Vagina (tissue), 2 donors: ENCODE measurements at places on chromosomes 5 and 9.

DNA sequence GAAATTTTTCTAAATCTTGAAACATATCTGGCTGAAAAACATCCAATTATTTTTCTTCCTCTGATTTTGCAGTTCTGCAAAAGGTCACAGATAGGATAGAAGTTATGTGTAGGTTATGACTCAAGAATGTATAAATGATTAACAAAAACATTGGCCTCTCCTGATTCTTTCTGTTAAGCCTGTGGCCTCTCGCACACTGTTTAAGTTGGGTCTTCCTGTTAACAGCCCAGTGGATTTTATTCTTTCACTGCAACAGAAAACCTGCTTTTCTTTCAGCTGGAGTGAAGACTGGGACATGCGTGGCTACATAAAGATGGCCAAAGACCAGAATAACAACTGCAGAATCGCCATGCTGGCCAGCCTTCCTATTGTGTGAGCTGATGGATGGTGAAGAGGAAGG lies 17.1 kb upstream of the SPATA31E1 start:
- no peak for DNase-seq

- DNase-seq: no peak
Observed at GRCh38 chr5:80761176-80761575, 106.4 kb upstream of the DHFR start.

DNA sequence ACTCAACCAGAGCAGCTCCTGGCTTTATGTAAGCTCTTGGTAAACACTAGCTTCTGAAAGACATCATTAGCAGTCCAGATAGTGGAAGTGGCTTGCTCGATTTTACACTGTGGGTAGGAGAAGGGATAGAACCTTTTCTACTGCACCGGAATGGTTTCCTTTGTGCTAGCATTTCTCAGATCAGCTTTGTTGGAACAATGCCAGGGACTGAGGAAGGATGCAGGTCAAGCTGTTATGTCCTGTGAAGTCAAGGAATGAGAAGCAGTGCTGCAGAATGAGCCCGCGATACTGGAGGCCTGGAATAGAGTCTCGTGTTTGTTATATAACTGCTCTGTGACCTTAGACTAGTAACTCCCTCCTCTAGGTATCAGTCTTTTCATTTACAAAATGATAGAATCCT lies 233.6 kb downstream of the GABRB2 start:
- DNase-seq: no peak

GRCh38 chr5:59218424-59219045 lies 635.7 kb downstream of the RAB3C start:
- DNase-seq: no peak

DNA sequence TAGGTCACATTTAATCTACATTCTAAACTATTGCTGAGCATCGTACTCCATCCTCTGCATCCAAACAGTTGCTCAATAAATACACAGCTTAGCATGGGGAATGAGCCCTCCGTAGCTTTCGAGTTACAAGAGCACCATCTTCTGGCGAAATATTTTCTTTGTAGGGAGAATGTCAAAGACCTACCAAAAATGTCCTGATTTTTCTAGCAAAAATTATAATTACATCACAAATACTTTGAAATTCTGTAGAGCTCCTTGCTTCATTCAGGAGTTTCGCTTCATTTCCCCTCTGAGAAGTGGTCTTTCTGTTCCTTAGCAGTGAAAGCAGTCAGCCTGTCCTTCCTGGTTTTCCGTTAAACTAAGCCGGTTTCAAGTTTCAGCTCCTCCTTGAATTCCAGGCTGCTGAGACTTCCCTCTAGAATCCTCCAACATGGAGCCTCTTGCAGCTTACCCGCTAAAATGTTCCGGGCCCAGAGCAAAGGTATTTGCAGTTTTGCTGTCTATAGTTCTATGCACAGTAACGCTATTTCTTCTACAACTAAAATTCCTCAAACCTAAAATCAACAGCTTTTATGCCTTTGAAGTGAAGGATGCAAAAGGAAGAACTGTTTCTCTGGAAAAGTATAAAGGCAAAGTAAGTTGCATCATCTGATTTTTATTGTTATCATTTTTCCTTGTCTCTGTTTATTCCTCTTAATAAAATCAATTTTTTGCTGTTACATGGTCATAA lies at the start of gene GPX8:
GPX8 (plus strand) TSS at position 409 of the 730 bp plus-strand sequence; CDS start at position 431, 22 bp downstream.
- no peak for DNase-seq

GRCh38 chr9:130244548-130245165 lies 20.9 kb upstream of the HMCN2 start:
- DNase-seq: no peak

DNA sequence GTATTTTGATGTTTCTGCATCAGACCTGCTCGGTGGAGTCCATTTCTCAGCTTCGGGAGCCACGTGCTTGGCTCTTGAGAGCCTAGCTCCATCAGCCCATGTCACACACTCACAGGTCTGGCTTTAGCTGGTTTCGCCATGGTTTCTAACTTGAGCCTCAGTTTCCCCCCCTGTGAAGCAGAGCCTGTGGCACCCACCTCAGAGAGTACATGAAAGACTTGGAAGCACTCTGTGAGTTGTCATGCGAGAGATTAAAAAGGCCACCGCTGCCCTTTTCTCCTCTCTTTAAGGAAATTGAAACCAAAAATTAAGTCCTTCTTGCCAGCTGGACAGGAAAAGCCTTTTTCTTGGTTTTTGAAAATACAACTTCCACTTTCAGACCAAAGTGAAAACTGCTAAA lies 8.8 kb downstream of the TENT4A start:
- no peak for DNase-seq

- DNase-seq: no peak
Observed at GRCh38 chr5:91011029-91011428, 372.1 kb downstream of the ARRDC3 start.

GRCh38 chr9:4137681-4138099 lies 162.2 kb downstream of the GLIS3 start:
- no peak for DNase-seq

DNA sequence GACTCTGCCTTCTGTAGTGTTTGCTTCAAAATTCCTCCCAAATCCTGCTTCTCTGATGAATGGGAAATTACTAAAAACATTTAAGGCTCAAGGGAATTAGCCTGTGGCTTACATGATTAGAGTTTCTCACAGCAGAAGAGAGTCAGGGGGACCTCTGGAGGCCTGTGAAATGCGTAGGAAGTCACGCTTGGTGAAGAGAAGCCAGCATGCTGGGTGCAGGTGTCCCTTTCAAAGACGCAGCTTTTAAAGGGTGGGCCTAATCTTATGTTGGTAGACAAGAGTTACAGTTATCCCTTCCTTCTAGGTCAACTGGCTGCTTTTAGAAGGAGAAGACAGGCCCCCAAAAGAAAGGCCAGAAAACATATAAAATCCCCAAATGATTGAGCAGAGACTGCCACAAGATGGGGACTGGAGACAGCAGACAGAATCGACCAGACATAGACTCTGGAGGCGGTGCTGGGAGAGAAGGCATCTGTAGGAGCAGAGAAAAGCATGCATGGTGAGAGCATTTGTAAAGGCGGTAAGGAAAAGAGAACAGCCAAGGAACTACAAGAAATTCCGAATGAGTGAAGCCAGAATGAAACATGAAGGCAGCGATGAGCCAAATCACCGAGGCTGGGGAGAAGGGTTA lies 42.3 kb downstream of the B4GALT1 start:
- DNase-seq: no peak

- no peak for DNase-seq
Observed at GRCh38 chr5:1915316-1915715, 32.6 kb upstream of the IRX4 start.

GRCh38 chr5:943918-944620 lies 51.4 kb downstream of the TRIP13 start:
- no peak for DNase-seq

GRCh38 chr5:65479527-65479926 lies 2.2 kb downstream of the ADAMTS6 start:
- no peak for DNase-seq

GRCh38 chr9:81363916-81364480 lies 325.3 kb downstream of the TLE1 start:
- no peak for DNase-seq

DNA sequence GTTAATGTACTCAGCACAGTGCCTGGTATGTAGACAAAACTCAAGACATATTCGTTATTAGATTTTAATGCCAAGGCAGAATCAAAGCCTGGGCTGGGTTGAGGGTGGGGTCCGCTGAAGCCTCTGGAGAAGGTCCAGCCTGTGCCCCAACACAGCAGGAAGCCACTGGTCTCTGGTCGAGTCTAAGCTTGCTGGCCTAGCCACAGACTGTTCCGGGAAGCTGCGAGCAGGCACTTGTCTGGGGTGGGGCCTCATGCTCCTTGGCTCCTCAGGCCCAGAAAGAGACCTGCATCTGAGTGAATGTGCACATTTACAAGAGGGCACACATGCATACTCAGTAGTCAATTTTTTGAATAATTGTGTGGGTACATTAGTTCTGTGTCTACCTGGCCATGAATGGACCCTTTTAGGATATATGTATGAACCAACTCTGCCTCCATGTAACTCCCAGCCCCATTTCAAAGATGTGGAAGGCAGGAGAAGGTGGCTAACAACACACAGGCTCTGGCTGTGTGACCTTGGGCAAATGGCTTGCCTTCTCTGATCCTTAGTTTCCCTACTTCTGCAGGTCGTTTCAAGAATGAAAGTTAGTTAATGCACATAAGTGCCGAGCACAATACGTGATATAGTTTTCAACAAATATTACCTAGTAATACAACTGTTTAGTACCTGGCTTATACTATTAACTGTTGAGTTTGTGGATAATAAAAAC lies 18.3 kb downstream of the FAT2 start:
- DNase-seq: no peak

- DNase-seq: no peak
Observed at GRCh38 chr9:29078063-29078666, 1504.9 kb upstream of the C9orf72 start.

GRCh38 chr9:101727612-101728524 lies 10.6 kb downstream of the GRIN3A start:
- no peak for DNase-seq

- DNase-seq: no peak
Observed at GRCh38 chr5:91293131-91293530, 90.0 kb downstream of the ARRDC3 start.

DNA sequence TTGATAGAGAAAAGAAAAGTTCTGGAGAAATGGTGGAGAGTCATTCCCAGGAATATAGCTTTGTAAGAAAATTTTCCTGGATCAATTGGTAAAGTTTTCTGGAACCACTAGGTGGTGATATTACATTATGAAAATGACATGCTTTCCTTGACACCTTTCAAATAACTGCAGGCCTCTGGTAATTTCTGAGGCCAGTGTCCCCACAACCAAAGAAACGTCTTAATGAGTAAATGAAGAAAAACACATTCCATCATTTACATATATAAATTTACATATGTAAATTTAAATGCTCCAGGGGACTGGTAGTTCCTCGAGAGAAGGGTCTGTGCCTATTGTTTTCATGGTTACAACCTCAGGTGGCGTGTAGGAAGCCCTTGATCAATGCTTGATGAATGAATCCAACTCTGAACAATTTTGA lies 17.2 kb upstream of the RGS3 start:
- no peak for DNase-seq

- no peak for DNase-seq
Observed at GRCh38 chr5:152905286-152905685, 500.2 kb upstream of the NMUR2 start.

DNA sequence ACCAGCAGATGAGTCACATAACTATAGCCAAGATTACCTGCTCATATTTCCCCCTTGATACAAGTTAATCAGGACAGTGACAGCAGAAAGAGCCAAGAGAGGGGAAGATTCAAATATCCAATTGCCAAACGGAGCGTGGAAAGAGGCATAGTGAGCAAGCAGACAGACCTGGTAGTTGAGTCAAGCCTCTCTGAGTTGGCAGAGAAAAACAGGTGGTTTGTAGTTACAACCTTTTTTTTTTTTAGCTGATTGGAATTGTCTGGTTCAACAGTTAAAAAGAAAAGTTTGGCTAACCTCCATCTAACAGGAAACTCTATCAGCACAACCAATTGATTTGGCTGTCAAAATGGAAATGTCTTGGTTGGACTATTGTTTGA lies 272.1 kb downstream of the TLE1 start:
- no peak for DNase-seq

- DNase-seq: no peak
Observed at GRCh38 chr9:123373946-123374345, 17.9 kb downstream of the CRB2 start.

GRCh38 chr9:109264877-109265587 lies 55.8 kb downstream of the EPB41L4B start:
- no peak for DNase-seq

- DNase-seq: no peak
Observed at GRCh38 chr5:164505791-164506190, 1000.4 kb downstream of the MAT2B start.

GRCh38 chr5:96834016-96834415 lies 26.3 kb upstream of the ERAP1 start:
- DNase-seq: no peak

- DNase-seq: no peak
Observed at GRCh38 chr5:148820461-148821395, 5.7 kb upstream of the ADRB2 start.

- no peak for DNase-seq
Observed at GRCh38 chr9:134656334-134657006, 14.9 kb downstream of the COL5A1 start.

GRCh38 chr9:74953235-74953751 lies 581 bp upstream of the C9orf40 start:
- DNase-seq: no peak

- DNase-seq: no peak
Observed at GRCh38 chr9:37187292-37187691, 66.9 kb downstream of the ZCCHC7 start.

DNA sequence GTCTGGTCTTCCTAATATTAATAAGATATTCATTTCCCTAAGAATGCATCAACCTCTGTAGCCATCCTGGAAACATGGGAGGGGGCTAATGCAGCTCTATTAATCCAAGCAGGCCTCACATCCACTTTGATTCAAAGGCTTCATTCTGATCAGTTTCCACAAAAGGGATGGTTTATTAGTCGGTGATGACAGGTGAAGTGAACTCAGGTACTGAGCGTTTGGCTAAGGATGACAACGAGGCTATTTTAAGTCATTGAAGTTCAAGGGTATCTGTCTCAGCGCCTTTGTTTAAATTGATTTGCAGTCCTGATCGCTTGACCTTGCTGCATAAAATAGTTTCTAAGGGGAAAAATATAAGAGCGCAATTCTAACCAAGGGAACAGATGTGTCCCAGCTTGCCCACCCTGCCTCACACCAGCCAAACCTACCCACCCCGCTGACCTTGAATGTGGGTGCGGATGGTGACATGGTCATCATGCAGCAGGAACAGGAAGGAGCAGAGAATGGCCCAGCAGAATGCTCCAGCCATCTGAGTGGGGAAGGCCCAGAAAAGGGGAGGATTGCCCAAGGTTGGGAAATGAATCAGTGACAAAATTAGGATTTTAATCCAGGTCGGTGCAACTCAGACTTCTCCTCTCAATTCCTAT lies 70.5 kb upstream of the ZNF618 start:
- DNase-seq: peak; percentile 70

DNA sequence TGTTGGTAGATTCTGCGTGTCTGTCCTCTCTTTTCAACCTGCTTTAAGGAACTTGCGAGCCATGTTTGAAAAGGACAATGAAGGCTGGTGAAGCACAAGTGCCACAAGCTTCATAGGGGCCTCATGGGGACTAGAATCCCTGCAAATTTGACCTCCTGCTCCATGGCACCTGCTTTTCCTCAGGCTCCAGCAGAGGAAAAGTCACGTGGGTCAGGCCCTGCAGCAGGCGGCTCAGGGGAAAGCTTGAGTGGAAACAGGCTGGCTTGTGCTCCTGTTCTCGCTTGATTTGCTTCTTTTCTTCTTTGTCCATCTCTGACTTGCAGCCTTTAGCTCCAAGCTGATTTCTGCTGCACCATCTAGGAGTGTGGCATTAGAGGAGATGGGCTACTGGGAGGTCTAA lies 187.6 kb upstream of the MAST4 start:
- DNase-seq: no peak
